ENCODE measurements at places on chromosomes 4 and X.

- no peak for DNase-seq
Observed at GRCh38 chrX:23729214-23729613, 13.9 kb downstream of the ACOT9 start.

DNA sequence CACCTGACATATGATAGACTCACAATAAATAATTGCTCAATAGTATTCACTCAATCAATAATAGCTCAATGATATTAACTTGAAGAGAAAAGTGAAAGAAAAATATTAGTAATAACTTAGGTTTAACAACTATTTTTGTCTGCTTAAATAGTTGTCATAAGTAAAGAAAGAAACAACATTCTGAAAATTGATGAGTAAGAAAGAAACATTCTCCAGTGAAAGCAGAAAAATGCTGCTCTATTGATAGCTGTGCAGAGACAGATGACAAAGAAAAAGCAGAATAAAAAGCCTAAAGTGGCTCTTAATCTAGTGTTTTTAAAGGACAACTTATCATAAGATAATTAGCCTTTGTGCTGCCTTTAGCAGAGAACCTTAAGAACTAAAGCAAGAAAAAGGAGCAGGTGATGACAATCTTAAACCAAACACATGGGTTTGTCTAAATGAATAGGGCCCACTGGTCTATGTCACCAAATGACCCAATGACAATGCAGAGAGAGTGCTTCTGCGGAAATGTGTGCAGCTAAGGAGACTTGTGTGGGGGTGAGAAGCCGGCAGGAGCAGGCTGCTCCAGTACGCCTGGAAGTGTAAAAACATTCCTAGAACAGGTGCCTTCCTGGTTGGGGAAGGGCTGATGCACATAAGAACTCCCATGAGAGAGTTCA is 13.2 kb downstream of the HS3ST1 start:
- no peak for DNase-seq

GRCh38 chrX:106718709-106719108 is 7.8 kb upstream of the RNF128 start:
- DNase-seq, result no peak

- DNase-seq, result no peak
Observed at GRCh38 chrX:149982310-149982709, 44.0 kb upstream of the EOLA2 start.

DNA sequence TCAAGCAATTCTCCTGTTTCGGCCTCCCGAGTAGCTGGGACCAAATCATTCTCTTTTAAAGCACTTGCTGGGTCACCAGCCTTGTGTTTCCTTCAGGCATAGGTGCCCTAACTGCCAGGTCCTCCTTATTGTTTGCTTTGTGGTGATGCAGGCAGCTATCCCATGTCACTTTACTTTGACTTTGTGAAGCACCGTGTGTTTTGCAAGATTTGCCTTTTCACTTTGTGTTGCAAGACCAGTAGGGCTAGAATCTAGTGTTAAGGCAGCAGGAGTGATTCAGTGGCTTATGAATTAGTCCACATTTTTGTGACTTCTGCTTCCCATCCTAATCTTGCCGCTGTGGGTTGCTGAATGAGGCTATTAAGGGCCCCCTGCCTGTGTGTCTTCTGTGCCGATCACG is 20.2 kb downstream of the SYAP1 start:
- DNase-seq, result no peak

DNA sequence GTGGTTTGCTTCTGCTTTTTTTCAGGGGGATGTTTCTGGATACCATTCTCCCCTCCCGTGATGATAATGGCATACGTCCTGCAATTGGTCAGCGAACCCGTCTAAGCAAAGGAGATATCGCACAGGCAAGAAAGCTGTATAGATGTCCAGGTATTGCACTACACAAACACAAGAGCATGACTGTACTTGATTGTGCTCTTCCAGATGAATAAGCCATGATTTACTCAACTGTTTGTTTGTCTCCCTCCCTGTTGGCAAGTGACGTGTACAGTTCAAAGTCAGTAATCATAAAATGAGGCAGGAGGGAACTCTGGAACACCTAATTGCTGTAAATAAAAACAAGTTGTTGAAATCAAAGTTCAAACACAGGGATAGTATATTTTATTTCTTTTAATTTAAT is 141.4 kb downstream of the TLL1 start:
- no peak for DNase-seq

- no peak for DNase-seq
Observed at GRCh38 chr4:183823434-183823833, 81.7 kb upstream of the STOX2 start.

Measured in cerebellum (tissue), 4 donors.